Suprapubic skin (tissue), 4 donors: ENCODE measurements at places on chromosomes 16 and 17. TPM values are rescaled to one million over a fixed set of nuclear protein-coding genes. Genes with fewer than 3 reads are reported as not detected.

Gene CLDN7
- total RNA-seq: 7.7 TPM

Gene RNF43
- total RNA-seq: 16.0 TPM

Gene TBC1D3G
- not detected for total RNA-seq

Gene FBXW10
- total RNA-seq: not detected

Gene SLC16A13
- 1.5 TPM for total RNA-seq

Gene ABCA9
- 9.9 TPM for total RNA-seq

Gene SLC47A2
- total RNA-seq: 0.96 TPM

Gene ASPHD1
- total RNA-seq: not detected

DNA sequence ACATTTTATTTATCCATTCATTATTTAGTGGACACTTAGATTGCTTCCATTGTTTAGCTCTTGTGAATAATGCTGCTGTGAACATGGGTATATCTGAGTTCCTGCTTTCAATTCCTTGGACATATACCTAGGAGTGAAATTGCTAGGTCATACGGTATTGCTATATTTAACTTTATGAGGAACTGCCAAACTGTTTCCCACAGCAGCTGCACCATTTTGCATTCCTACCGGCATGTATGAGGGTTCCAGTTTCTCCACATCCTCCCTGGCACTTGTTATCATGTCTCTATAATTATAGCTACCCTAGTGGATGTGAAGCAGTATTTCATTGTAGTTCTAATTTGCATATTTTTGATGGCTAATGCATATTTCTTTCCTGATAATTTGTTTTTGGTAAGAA lies 23.7 kb upstream of the DRG2 start:
- DNase-seq: no peak

GRCh38 chr16:67181346-67181745 lies 2.4 kb downstream of the MATCAP1 start:
- DNase-seq: no peak

DNA sequence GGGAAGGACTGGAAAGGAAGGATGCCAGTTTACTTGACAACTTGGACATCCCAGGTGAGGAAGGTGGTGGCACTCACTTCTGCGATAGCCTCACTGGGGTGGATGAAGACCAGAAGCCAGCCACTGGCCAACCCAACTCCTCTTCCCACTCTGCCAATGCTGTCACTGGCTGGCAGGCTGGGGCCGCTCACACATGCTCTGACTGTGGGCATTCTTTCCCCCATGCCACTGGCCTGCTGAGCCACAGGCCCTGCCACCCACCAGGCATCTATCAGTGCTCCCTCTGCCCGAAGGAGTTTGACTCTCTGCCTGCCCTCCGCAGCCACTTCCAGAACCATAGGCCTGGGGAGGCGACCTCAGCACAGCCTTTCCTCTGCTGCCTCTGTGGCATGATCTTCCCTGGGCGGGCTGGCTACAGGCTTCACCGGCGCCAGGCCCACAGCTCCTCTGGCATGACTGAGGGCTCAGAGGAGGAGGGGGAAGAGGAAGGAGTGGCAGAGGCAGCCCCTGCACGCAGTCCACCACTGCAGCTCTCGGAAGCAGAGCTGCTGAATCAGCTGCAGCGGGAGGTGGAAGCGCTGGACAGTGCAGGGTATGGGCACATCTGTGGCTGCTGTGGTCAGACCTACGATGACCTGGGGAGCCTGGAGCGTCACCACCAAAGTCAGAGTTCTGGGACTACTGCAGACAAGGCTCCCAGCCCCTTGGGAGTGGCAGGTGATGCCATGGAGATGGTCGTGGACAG lies 4.5 kb downstream of the ZNF646 start:
- no peak for DNase-seq

- no peak for DNase-seq
Observed at GRCh38 chr16:2985462-2985861, 5.2 kb upstream of the PKMYT1 start.

DNA sequence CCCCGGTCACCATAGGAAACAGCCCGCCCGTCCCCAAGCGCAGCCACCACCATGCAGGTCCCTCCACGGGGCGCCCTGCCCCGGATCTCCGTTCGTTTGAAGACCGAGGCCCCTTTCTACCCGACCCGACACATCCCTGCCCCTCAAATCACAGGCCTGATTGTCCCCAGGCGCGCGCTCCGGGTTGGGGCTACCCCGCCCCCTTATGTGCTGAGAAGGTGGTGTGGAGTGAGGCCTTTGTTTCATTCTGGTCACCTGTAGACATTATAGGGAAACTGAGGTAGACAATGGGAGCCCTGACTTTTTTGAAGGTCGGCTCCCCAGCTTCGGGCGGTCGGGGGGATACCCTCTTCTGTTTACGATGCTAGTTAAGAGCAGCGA lies 763 bp upstream of the ACTG1 start:
- peak; percentile 91 for DNase-seq

DNA sequence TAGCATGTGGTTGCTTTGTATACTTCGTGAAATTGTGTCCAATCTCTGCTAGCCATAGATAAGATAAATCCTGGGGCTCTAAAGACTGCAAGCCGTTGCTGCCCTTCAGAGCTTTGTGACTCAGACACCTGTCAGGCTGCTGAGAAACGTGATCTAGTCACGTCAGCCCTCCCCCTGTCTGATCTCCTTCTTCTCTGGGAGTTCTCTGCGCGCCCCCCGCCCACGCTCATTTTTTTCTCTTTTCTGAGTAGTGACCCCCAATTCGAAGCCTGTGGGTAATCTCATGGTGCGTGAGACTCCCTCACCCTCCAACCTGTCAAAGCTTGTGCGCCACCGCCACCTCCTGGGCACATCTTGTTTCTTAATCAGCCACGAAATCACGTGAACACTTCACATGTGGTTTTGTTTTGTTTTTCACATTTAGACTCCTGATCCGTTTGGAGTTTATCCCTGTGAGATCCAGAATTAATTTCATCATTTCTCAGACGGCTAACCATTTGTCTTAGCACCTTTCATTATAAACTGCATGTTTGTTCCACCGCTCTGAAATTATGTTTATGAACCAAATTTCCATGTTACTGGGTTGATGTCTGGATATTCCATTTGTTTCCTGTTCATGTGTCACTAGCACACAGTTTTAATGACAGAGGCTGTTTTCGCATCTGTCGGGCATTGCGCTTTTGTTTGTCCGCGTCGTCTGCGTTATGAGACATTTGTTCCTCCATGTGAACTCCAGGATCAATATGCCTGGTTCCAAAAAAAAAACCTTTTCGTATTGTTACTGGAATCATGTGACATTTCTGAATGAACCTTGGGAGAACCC lies 977 bp upstream of the ZNF778 start:
- DNase-seq: peak; percentile 91

DNA sequence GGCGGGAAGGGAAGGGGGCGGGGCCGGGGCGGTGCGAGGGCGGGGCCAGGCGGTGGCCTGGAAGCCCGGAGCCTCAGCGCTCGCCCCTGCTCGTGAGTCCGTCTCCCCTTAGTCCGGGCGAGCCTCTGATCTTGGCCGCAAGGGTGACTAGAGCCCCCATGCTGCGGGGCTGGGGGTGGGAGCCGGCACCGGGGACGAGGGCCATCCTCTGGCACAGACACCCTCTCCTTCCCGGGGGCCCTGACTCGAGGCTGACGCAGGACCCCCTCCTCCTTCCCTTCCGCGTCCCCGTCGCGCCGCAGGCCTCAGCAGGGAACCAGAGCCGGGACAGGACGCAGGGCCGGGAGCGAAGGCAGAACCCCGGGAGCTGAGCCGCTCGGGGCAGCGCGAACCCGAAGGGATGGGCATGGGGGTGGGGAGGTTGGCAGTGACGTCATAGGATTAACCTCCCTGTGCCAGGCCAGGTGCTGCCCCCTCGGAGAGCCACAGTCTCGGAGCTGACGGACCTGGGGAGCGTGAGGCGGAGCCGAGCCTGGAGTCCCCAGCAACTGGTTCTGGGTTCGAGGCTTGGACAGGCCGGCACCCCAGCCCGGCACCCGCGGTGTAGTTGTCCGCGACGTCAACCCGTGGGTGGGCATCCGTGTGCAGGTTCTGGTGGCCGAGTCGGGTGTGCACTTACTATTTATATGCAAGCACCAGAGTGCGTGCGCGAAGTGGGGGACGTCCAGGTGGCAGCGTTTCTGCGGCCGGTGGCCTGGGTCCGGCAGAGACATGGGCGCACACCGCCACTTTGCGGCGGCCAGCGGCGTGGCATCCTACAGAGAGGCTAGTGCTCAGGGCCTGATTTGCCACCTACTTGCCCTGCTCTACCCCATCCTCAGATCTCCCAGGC lies 503 bp upstream of the PLCD3 start:
- DNase-seq: peak; percentile 91

DNA sequence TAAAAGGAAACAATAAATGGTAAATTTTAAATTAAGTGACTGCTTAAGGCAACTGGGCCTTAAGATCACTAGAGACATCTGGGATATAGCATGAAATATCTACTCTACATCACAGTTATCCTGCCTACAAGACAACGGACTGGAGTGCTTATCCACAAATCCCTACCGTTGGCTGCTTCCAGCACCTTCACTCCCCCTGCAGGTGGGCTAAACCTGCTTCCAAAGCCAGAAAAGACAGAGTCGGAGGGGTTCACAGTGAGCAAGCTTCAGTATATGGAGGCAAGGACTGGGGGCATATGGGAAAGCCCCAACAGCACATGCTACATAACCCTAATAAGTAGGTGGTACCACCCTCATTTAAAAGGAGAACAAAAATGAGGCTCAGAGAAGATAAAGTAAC lies 45.3 kb downstream of the GRIN2A start:
- DNase-seq: no peak

DNA sequence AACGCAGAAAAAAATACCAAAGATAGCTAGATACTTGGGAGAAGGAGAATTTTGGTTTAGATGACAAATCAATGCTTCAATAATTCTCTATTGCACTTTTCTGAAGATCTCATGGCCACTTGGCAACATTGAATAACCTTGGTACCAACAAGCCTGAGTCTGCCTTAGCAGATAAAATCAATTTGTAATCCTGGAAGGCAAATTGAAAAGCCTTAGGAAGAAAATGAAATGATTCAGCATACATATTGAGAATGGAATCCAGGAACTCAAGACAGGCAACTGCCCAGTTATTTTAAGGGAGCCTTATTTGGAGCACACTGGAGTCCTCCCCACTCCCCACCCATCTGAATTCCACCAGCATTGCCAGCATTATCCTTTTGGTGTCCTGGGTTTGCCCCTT lies 109.3 kb upstream of the SOX9 start:
- no peak for DNase-seq

DNA sequence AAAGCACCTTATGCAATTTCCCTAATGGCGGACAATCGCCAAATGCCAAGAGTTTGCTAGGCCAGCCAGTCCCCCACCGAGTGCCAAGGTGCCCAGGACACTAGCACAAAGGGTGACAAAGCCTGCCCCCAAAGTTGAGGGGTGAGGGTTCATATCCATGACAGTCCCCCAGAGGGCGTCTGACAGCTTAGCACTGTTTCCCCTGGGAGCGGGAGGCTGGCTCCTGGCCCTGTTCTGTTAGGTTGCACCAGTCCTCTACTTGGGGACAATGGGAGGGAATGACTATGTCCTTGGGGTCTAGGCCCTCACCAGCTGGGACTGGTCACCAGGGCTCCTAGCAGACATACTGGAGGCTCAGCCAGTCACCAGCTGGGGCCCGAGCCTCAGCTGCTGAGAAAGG lies 66.9 kb downstream of the MYO18A start:
- no peak for DNase-seq

- DNase-seq: no peak
Observed at GRCh38 chr17:59757881-59758385, 50.5 kb downstream of the VMP1 start.

GRCh38 chr17:64771980-64772844 lies 110.1 kb upstream of the SMURF2 start:
- peak; percentile 65 for DNase-seq

DNA sequence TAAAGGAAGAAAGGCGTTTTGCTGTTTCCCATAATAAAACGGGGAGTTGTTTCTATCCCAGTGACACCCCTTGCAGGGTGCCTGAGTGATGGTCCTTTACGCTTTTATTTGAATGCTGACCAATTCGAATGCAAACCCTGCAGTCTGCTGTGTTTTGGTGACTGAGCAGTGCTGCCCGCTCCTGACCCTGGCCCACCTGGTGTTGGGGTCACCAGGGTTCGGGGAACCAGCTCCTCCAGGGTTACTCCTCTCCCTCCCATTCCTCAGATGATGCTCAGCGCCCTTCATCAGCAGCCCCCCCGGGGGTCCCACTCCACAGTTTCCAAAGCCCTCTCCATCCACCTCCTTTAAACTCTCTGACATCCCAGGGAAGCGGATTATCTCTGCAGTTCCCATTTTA lies 6.0 kb downstream of the CA4 start:
- DNase-seq: no peak

- no peak for DNase-seq
Observed at GRCh38 chr16:9407206-9407758, 315.8 kb downstream of the HAPSTR1 start.

DNA sequence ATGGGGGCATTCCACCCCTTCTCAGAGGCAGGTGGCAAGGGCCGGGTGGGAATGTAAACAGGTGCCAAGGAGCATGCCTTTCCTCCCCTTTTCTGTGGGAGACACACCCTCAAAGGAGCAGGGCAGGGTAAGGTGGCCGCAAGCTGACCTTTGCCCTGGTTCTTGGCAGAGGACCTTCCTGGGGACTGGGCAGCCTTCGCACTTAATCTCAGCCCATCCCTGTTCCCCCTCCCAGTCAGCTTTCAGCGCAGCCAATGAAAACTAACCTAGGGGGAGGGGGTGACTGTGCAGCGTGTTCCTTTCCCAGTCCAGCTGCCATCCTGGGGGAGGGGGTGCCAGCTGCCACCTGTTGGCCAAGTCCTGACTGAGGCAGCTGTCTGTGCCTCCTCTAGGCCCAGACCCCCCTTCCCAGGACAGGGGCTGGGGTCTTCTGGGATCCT lies 2.8 kb downstream of the TRAF4 start:
- no peak for DNase-seq

DNA sequence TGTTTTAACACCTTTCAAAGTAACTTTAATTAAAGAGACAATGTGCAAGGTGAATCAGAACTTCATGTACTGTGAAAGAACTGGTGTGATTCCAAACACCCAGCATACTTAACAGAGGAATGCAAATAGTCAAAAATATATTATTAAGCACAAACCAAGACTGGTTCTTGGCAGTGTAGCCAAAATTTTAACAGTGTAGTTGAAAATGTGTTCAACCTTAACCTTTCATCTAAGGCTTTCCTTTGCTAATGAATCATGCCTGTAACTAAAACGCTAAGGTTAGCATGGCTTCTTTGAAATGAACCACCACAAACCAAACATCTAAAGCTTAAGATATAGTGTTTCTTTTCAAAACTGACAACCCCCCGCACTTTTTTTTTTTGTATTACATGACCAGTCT lies 146.3 kb upstream of the AXIN2 start:
- DNase-seq: no peak

DNA sequence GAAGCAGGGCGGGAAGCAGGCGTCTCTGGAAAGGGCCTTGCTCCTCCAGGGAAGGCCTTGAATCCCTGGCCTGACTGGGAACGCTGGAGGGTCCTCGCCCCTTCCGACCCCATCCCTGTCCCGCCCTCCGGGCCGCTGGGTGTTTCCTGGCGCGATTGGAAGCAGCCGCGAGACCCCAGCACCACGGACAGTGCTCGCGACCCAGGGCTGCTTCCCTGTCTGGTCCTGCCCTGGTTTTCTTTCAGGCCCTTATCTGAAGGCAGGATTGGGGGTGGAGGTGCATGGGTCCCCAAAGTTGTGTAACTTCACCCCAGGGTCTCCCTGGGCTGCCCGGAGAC lies 2.1 kb downstream of the MGAT5B start:
- DNase-seq: no peak

GRCh38 chr16:23784811-23785447 lies 30.1 kb downstream of the CHP2 start:
- no peak for DNase-seq
